ENCODE measurements at places on chromosomes 1 and 21.

GRCh38 chr21:31158789-31159581, 120.7 kb upstream of the KRTAP19-8 start:
- H3K4me1 ChIP-seq = peaks cover 22% of the 10 kb centered on the region
- peaks cover 4% of the 10 kb centered on the region for H3K36me3 ChIP-seq
- H3K27ac ChIP-seq = peak overlapping the region; percentile 44
- no peak for DNase-seq
- no peak overlapping the region for H3K4me3 ChIP-seq

DNA sequence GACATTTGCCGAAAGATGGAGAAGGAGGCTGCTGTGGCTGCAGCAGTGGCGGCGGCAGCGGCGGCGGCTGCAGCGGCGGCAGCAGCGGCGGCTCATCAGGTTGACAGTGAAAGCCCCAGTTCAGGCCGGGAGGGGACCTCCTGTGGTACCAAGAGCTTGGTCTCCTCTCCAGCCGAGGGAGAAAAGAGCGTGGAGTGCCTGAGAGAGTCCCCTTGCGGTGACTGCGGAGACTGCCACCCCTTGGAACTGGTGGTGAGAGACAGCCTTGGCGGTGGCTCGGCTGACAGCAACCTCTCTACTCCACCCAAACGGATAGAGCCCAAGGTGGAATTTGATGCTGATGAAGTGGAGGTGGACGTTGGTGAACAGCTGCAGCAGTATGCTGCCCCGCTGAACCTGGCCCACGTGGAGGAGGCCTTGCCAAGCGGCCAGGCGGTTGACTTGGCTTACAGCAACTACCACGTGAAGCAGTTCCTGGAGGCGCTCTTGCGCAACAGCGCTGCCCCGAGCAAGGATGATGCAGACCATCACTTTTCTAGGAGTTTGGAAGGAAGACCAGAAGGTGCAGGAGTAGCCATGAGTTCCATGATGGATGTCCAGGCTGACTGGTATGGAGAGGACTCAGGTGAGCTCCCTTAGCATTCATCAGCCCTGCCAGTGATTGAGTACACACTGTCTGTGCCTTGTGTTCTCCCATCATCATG, 6.3 kb downstream of the ZBTB8B start:
- no peaks in the 10 kb centered on the region for H3K4me1 ChIP-seq
- no peak for DNase-seq
- no peak overlapping the region for H3K27ac ChIP-seq
- H3K4me3 ChIP-seq = no peak overlapping the region

DNA sequence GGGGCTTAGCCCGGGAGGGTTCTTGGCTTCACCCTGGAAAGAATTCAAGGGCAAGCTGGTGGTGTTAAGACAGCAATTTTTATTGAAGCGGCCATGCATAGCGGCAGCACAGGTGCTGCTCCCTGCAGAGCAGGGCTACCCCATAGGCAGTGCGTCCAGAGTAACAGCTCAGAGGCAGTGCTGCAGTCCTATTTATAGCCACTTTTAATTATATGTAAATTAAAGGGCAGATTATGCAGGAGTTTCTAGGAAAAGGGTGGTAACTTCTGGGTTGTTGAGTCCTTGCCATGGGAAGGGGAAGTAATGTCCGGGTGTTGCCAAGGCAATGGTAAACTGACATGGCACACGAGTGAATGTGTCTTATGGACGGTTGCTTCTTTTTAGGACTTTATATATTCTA, 57.0 kb downstream of the VPS26C start:
- H3K27me3 ChIP-seq = no peaks in the 10 kb centered on the region
- no peak overlapping the region for H3K4me3 ChIP-seq
- H3K4me1 ChIP-seq = no peaks in the 10 kb centered on the region
- DNase-seq = no peak
- H3K27ac ChIP-seq = no peak overlapping the region
- H3K36me3 ChIP-seq = no peaks in the 10 kb centered on the region

GRCh38 chr1:235056937-235057336, 71.7 kb downstream of the TOMM20 start:
- no peak overlapping the region for H3K27ac ChIP-seq
- no peaks in the 10 kb centered on the region for H3K4me1 ChIP-seq
- no peak for DNase-seq
- no peaks in the 10 kb centered on the region for H3K36me3 ChIP-seq

DNA sequence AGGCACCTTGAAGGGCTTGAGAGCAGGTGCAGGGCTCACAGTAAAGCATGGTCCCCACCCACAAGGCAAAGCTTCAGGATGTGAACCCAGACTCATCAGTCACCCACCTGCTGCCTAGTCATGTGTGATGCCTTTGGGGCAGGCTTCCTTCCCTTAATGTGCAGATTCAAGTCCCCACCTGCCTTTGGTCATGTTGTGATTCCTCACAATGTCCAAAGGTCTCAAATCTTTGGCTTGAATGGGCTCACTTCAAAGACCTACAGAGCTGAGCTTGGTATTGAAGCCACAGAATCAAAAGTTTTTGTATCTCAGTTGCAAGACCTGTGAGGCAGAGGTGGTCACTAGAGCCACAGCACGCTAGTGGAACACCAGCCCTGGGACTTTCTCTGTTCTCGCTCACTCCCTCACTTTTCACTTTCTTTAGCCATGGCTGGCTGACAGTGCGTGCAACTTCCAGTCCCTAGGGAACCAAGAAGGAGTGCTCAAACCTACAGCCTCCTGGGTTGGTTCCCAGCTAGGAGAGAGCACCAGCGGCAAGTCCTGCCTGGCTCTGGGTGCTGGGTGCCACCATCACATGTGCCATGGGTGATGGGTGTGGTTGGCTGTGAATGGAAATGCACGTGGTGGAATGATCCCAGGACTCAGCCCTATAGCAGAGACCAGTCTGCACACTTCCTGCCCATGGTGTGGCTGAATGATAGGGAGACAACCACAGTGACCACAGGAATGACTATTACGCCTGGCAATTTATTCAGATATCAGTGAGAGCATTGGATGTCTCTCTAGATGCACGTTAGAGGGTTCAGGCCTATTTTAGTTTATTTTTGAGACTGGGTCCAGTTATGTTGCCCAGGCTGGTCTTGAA, 26.4 kb upstream of the CLIC6 start:
- no peak overlapping the region for H3K4me3 ChIP-seq
- H3K36me3 ChIP-seq = no peaks in the 10 kb centered on the region
- no peaks in the 10 kb centered on the region for H3K27me3 ChIP-seq
- no peak overlapping the region for H3K27ac ChIP-seq

GRCh38 chr1:155979597-155980343, 1.4 kb upstream of the ARHGEF2 start:
- H3K36me3 ChIP-seq = peaks cover 8% of the 10 kb centered on the region
- H3K4me1 ChIP-seq = peaks cover 45% of the 10 kb centered on the region
- peak overlapping the region; percentile 73 for H3K4me3 ChIP-seq
- no peak for DNase-seq
- H3K27me3 ChIP-seq = no peaks in the 10 kb centered on the region
- peak overlapping the region; percentile 97 for H3K27ac ChIP-seq

DNA sequence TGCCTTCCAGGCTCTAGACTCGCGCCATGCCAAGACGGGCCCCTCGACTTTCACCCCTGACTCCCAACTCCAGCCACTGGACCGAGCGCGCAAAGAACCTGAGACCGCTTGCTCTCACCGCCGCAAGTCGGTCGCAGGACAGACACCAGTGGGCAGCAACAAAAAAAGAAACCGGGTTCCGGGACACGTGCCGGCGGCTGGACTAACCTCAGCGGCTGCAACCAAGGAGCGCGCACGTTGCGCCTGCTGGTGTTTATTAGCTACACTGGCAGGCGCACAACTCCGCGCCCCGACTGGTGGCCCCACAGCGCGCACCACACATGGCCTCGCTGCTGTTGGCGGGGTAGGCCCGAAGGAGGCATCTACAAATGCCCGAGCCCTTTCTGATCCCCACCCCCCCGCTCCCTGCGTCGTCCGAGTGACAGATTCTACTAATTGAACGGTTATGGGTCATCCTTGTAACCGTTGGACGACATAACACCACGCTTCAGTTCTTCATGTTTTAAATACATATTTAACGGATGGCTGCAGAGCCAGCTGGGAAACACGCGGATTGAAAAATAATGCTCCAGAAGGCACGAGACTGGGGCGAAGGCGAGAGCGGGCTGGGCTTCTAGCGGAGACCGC, 2.0 kb upstream of the OLIG2 start:
- H3K27ac ChIP-seq = no peak overlapping the region
- H3K36me3 ChIP-seq = no peaks in the 10 kb centered on the region
- DNase-seq = no peak
- peaks cover 9% of the 10 kb centered on the region for H3K4me1 ChIP-seq
- H3K27me3 ChIP-seq = peaks cover 35% of the 10 kb centered on the region

DNA sequence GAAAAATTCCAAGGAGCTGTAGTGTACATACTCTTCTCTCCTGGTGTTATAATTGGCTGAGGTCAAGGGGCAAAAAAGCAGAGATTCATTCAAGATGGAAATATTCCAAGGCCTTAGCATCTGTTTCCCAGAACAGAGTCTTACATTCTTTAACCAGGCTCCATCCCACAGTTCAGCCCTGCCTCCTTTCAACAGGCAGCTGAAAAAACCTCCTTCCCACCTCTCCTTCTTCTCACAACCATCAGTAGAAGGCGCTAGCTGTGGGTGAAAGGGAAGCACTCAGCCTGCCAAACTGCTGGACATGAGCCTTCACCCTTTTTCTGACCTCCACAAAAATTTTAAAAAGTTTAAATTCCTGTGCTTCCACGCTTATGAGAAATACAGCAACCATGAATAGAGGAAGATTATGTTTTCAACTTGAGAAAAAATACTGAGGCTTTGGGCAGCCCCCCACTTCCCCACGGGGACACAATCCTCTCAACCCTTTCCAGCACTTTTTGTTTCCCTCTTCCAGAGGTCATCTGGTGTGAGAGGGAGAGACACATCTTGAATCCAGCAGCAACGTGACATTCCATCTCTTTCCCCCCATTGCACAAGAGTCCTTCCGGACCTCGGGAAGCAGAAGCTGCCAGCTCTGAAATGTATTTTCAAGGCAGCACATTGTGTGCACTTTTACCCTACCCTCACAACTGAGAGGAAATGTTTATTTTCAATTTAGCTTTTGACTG, 43.2 kb upstream of the FMO2 start:
- H3K36me3 ChIP-seq = no peaks in the 10 kb centered on the region
- H3K27ac ChIP-seq = no peak overlapping the region
- no peak overlapping the region for H3K4me3 ChIP-seq

DNA sequence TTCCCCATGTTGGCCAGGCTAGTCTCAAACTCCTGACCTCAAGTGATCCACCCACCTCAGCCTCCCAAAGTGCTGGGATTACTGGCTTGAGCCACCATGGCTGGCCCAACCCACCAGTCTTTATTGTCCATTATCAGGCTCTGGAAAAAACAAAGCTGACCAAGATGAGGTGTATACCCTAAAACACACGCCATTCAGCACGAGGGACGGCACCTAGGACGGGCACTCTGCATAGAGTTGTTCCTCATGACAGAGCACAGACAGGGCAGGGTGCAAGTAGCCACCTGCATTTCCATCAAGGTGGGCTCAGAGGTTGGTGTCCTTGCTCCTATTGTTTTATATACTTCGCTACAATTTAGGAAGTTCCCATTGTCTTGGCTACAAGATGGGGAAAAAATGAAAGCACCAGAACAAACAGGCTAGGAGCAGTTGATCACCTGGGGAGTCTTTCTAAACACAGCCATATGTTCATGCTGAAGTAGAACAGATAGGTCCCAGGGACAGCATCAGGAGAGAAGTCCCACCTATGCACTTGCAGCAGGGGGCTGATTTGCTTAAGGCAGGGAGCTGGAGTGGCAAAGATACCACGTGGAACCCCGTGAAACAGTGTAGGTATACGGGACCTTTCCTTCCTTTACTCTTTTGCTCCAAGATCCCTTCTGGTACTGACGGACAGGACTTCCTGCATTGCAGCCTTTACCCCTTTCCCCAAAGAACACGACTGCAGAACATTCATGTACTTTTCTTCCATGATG, 4.5 kb downstream of the KRTCAP2 start:
- no peak for DNase-seq
- H3K4me1 ChIP-seq = peaks cover 36% of the 10 kb centered on the region
- H3K27ac ChIP-seq = no peak overlapping the region
- no peak overlapping the region for H3K4me3 ChIP-seq
- no peaks in the 10 kb centered on the region for H3K27me3 ChIP-seq

- peak; percentile 49 for DNase-seq
- H3K27ac ChIP-seq = no peak overlapping the region
- no peaks in the 10 kb centered on the region for H3K4me1 ChIP-seq
- H3K4me3 ChIP-seq = no peak overlapping the region
- no peaks in the 10 kb centered on the region for H3K27me3 ChIP-seq
These were observed 10.9 kb downstream of the WNT4 start for GRCh38 chr1:22131875-22132486.

DNA sequence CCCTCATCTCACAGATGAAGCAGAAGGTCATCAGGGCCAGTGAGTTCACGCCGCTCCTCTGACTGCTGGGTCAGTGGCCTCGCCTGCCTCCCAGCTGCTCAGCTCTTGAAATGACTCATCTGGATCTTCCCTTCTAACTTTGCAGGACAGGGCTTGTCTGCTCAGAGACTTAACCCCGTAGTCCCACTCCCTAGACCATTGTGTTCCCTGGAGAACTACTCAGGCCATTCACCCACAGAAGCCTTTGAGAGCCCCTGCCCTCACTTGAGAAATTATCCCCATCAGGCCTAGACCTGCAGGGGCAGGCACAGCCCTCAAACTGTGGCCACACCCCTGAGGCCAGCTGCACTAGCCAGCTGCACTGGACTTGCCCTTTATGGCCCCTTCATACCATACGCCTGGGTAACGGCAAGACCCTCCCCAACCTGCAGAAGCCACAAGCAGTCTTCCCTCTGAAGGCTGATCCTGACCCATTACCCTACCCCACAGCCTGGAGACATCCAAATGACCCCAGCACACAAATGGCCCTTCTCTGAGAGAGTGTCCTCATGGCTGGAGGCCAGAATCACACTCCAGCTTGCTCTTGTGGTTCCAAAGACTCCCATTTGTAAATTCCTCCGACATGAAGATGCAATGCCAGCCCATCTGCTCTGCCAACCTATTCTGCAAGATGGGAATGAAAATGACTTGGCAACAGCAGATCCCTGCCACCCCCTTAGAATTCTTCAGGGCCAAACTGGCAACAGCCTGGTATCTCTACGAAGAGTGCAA, 33.2 kb downstream of the RCSD1 start:
- no peak overlapping the region for H3K4me3 ChIP-seq
- no peak for DNase-seq
- no peaks in the 10 kb centered on the region for H3K4me1 ChIP-seq
- no peaks in the 10 kb centered on the region for H3K27me3 ChIP-seq
- H3K27ac ChIP-seq = no peak overlapping the region
- peaks cover 86% of the 10 kb centered on the region for H3K36me3 ChIP-seq

DNA sequence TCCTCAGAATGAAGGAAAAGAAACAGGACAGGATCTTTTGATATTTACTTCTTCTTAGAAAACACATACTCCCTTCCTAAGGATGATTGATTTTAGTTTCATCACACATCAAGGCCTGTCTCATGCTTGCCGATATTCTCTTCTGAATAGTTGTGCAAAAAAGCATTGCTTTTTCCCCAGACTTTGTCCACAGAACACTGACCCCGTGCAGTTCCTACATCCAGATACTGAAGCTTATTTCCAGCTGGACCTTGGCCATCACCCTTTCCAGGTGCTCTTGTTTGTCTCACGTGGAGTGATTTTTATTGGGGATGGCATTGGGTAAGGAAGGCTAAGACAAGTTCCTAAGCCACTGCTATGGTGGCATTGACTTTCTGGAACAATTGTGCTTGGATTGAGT, 197.3 kb upstream of the HOOK1 start:
- H3K27ac ChIP-seq = no peak overlapping the region
- DNase-seq = no peak
- no peaks in the 10 kb centered on the region for H3K27me3 ChIP-seq

Data from DND-41 (cell line).